Glutamatergic neuron (in vitro differentiated cells): ENCODE measurements at places on chromosomes 1 and 21.

DNA sequence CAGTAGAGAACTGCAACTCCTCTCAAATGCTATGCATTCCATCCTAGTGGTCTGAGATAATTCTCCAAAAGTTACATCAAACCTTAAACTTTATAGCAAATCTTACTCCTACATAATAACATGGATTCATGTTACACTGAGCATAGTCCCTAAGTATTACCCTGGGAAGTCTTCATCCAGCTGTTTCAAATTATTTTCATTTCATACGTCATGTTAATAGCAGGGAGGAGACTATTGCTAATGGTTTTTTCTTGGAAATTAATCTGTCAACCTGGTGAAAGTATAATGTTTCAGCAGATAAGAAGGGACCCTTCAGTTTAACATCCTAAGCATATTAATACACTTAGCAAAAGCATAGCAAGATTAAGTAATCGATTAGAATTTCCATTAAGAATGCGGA is 318.1 kb downstream of the USP25 start:
- no peak for DNase-seq

DNA sequence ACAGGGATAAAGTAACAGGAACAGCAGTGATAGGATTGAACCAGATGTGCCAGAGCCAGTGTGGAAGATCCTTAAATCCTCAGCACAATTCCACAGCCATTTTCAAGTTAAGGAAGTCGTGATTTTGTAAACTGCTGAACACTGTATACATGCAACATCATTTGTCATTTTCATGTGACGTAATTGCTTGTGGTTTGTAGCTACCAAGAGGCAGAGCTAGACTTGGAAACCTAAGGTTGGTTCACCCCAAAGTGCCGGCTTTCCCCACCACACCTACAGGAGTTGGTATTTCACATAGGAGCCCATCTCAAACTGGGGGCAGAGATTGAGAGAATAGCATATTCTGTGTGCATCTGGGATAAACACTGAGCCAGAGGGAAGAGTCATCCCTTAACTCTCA is 113.9 kb downstream of the CAPN8 start:
- DNase-seq, result no peak

DNA sequence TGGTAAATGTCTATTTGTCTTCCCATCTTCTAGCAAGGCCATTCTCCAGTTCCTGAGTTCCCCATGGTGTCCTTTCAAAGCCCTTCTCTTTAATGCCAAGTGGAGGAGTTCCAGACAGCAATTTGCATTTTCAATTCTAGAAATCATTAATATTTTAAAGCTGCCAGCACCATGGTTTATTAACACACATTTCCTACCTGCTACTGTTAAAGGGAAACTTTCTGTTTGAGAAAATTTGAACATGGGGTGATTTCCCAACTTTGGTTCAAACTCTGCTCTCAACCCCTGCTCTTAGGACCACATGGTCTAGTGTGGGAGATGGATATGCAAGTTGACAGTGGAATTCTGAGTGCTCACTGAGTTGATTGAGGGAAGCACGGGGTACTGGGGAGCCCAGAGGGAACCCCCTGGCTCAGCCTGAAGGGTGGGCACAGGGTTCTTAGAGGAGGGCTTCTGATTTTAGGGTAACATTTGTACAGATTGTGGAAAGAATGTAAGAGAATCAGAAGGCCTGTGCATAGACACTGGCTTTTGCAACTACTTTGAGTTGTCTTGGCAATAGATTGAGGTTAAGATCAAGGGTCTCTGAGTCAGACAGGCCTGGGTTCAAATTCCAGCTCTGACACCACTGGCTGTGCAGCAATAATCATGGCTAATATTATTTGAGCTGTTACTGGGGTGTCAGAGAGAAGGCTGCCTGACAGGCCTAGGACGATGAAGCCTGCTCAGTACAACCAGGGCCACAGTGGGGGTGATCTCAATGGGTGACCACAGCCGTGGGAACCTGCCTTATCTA is 97.8 kb downstream of the BEND5 start:
- DNase-seq, result no peak

- no peak for DNase-seq
Measured at GRCh38 chr1:119366424-119366823, 2.2 kb upstream of the HAO2 start.

DNA sequence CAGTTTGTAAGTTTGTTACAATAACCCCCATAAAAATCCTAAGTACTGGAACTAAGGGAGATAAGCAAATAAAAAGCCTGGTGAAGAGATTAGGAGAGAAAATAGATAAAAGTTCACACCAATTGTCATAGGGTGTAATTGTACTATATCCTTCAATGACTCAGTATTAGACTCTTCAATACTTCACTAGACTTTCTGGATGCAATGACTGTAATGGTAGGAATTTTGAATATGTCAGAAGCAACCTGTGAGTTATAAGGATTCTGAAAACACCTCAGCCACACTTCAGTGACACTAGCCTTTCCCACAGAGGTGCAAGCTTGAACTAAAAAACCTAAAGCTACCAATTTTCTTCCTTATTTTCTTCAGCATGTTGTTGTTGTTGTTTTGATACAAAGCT is 147.9 kb downstream of the PTGER3 start:
- DNase-seq, result no peak

GRCh38 chr1:184745929-184746638 is 8.6 kb downstream of the EDEM3 start:
- DNase-seq, result no peak

- DNase-seq, result no peak
Measured at GRCh38 chr1:19892628-19893168, 10.5 kb downstream of the OTUD3 start.

DNA sequence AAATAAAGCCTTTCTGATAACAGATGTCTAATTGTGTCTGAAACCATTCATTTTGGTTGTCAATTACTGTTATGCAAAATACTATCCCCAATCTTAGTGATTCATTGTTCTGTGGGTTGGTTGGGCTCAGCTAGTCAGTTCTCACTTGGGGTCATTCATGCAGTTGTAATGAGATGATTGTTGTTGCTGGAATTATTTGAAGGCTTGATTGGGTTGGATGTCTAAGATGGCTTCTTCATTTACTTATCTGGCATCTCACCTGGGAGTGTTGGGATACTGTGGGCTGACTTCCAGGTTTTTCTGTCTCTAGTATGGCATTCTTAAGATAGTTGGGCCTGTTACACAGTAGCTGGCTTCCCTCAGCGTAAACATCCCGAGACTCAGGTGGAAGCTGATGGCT is 217.8 kb upstream of the B3GALT2 start:
- DNase-seq, result no peak

DNA sequence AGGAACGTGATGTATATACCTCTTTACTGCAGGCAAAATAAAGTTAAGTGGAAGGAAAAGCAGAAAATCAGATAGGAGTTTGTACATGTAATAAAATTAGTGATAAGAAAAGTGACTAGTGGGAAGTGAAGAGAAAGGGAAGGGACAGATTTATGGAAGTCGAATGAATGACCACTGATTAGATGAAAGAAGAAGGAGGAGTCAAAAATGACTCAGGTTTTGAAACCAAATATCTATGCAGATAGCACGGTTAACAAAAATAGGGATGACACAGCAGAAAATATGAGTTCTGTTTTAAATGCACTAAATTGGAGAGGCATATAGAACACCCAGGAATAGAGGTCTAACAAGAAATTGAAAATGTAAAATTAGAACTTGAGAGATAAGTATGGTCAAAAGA is 128.0 kb downstream of the HMCN1 start:
- no peak for DNase-seq
